ENCODE measurements at places on chromosomes 7 and 10.
A peak's percentile ranks its signal among the peaks of the same experiment; 100 is the strongest.

- DNase-seq, result no peak
These were observed 1.8 kb downstream of the ADARB2 start for GRCh38 chr10:1735562-1735961.

DNA sequence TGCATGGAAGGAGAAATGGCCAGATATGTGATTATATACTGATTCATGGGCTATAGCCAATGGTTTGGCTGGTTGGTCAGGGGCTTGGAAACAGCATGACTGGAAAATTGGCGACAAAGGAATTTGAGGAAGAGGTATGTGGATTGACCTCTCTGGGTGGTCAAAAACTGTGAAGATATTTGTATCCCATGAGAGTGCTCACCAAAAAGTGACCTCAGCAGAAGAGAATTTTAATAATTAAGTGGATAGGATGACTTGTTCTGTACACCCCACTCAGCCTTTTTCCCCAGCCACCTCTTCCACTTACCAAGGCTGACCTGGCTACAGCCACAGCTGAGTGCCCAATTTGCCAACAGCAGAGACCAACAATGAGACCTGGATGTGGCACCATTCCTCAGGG lies 146.7 kb downstream of the GPR37 start:
- no peak for DNase-seq

GRCh38 chr10:84342584-84342983 lies 14.2 kb downstream of the CCSER2 start:
- no peak for DNase-seq

DNA sequence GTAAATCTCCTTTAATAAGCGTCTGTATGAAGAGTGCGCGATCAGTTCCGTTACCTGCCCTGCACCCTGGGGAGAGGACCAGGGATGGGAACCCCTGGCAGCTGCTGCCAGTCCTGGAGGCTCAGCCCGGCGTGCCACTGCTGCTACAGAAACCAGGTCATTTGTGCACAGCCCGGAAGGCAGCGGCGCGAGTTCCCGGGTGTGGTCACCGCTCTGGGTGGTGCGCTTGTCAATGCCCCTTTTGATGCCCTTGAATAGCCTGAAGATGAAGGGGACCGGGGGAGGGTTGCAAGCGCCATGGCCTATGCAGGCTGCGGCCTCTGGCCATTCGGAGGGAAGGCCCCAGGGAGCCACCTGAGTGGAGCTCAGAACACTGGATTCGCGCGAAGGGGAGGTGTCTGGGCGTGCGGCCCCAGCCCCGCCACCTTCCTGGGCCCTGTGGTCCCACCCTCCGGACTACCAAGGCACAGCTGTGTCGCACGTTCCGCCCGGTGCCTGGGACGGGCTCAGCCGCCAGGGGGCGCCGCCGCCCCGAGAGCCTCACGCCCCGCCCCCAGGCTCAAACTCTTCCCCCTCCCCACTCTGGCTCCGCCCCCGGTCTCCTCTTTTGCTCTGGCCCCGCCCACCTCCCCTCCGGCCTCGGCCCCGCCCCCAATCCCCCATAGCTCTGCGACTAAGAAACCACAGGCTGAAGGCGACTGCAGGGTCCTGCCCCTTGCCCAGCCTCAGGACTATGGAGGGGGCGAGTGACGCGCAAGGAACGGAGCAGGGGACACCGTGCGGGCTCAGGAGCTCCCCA lies 16.5 kb downstream of the AP5Z1 start:
- peak; percentile 68 for DNase-seq

DNA sequence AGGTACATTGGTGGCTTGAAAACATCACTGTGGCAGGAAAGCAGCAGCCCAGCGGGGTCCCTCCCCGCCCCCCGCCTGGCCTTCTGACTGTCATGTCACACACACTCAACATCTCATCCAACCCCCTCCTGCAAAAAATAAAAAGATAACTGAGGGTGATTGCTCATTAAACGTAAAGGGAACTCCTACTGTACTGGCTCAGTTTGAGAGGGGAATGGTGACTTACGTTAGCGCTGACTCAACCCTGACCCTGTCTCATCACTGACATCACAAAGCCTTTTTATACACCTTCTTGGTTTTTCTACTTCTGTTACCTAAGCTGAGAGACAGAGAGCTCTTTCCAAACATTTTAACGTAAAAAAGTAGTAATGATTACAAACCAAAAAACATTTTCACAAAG lies 48.8 kb downstream of the ADARB2 start:
- no peak for DNase-seq

DNA sequence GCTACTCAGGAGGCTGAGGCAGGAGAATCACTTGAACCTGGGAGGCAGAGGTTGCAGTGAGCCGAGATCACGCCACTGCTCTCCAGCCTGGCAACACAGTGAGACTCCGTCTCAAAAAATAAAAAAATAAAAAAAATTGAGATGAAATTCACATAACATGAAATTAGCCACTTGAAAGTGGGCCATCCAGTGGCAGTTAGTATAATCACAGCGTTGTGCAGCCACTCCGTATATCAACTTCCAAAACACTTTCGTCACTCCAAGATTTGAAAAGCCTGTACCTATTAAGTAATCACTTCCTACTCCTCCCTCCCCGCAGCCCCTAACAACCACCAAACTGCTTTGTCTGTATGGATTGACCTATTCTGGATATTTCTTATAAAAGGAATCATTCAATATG lies 20.7 kb upstream of the CACUL1 start:
- DNase-seq, result no peak

DNA sequence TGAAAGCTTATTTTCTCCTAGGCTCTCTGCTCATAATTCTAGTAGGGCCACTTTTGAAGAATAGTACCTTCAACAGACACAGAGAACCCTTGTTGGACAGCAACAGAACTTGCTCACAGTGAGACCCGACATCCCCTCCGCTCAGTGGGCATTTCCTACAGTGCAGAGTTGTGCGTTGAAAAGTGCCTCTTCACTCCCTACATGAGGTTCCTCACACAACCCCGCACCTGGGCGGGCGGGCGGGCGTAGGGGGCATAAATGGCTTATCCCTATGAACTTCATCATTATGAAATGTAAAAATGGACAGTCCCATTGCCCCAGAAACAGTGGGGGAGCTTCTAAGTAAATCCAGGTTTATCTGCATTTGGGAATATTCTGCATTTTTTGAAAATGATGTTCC lies 174.9 kb downstream of the MGMT start:
- no peak for DNase-seq

DNA sequence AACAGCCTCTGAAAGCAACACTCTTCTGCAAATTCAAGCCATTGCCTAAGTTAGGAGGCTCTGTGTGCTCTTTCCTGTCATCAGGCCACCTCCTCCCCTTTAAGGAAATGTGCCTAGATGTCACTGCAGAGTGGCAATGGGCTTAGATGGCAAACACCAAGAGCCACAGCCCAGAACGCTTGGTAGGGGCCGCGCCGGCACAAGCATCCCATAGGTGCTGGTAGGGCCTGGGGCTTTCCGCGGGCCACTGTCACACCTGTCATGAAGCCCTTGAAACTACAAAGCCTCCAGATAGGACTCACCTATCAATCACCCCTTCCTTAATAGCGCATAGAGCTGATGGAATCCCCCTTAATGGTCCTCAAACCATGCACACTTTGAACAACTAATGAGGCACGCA lies 299.9 kb downstream of the GRID1 start:
- DNase-seq, result no peak

- DNase-seq, result no peak
These were observed 50.3 kb downstream of the MAD1L1 start for GRCh38 chr7:2182461-2182860.

- no peak for DNase-seq
These were observed 1066.5 kb downstream of the SORCS3 start for GRCh38 chr10:105707603-105708002.

- DNase-seq, result no peak
These were observed 9.0 kb downstream of the FAS start for GRCh38 chr10:88999625-89000024.

- DNase-seq, result no peak
These were observed at the start of gene PLAC9 for GRCh38 chr10:80132299-80133139. Gene PLAC9, plus strand, starts transcription at chr10:80132730. Its CDS starts 33 bp downstream, at chr10:80132763.

GRCh38 chr10:99329304-99329553 lies at the start of gene CNNM1:
Gene CNNM1, plus strand, starts transcription at chr10:99329356. Its CDS starts 32 bp downstream, at chr10:99329388.
- DNase-seq, result no peak

DNA sequence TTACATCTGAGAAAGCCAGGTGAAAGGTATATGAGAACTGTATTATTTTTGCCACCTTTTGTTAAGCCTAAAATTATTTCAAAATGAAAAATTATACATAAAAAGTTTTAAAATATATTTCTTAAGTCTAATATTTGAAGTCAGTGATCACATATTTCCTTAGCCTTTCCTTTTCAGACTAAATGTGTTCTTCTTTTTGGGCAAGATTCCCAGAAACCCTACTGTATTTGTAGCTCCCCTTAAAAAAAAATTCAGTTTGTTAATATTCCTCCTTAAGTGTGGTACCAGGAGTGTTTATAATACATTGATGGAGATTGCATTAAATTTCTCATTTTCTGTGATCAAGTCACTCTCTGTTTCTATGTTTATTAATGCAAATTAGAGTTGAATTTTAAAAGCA lies 22.8 kb downstream of the DNAJC1 start:
- DNase-seq, result no peak

DNA sequence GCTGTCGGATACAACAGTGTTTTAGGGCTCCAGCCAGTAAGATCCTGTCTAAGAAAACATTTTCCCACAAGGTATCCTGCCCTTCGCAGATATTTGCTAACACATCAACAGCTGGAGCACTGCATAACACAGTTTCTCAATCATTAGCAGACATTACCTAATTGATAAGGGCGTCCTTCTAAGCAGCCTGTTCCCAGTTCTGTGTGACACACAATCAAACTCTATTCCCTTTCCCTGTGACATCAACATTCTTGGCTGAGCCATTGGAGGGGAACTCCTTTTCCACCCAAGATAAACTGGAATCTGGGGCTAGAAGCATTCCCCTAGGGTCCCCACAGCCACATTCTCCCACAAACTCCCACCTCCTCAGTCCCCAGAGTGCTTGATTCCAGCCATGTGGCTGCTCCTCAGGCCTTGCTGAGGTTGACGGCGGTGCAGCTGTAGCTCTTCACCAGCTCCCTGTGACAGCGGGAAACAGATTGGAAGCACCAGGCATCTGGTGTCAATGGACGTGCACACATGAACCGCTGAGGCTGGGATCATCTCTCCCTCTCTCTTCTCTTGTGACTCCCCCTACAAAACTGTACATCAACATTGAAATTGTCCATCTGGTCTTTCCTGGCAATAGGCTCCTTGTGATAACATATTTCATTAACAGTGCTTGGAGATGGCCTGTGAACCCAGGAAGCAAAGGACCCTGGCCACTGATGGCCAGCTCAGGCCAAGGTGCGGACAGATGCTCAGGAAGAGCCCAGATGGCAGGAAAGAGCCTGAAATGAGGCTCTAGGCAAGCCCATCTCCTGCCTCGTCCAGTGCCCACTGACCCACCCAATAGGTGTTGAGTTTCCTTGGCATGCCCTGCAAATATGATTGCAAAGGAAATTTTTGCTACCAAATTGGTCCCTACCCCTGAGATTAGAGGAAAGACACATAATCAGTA lies 131.1 kb upstream of the TBX20 start:
- no peak for DNase-seq

DNA sequence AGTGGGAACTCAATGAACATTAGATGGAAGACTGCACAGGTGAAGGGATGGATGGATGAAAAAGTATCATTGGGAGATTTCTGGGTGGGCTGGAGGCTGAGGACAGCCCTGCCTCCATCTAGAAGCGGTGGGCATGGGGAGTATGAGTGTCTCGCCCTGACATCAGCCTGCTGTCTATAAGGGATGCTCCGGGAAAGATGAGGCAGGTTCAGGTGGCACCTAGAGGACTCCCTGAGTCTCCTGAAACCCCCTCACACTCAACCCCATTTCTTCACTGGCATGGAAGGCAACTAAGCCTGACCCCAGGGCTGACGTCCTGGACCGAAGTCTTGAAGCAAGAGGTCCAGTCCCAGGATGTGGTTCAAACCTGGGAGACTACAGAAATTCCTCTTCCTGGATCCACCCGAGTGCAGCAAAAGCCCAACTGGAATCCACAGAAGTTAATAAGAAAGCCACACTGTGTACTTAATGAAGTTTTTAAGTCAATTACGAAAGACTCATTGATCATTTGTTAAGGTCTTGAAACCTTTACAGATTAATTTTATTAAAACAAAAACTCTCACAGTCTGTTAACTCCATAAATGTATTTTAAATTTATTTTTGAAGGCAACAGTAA lies 238.8 kb downstream of the EMX2 start:
- DNase-seq, result no peak

- no peak for DNase-seq
These were observed 97.9 kb downstream of the TMEM168 start for GRCh38 chr7:112692333-112692732.

DNA sequence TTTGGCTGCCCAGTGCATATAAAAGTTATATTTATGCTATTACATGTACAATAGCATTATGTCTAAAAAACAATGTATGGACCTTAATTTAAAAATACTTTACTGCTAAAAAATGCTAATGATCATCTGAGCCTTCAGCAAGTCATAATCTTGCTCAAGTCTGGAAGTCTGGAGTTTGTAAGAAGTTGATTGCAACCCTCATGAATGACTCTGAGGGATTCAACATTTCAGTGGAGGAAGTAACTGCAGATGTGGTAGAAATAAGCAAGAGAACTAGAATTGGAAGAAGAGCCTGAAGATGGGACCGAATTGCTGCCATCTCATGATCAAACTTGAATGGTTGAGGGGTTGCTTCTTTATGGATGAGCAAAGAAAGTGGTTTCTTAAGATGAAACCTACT lies 13.0 kb upstream of the ADAMTS14 start:
- no peak for DNase-seq

- no peak for DNase-seq
These were observed 45.8 kb upstream of the SRRM3 start for GRCh38 chr7:76155938-76156337.

- no peak for DNase-seq
These were observed 13.6 kb downstream of the POR start for GRCh38 chr7:75928568-75928914.

- DNase-seq, result no peak
These were observed 268.1 kb upstream of the PLPP4 start for GRCh38 chr10:120188950-120189349.

DNA sequence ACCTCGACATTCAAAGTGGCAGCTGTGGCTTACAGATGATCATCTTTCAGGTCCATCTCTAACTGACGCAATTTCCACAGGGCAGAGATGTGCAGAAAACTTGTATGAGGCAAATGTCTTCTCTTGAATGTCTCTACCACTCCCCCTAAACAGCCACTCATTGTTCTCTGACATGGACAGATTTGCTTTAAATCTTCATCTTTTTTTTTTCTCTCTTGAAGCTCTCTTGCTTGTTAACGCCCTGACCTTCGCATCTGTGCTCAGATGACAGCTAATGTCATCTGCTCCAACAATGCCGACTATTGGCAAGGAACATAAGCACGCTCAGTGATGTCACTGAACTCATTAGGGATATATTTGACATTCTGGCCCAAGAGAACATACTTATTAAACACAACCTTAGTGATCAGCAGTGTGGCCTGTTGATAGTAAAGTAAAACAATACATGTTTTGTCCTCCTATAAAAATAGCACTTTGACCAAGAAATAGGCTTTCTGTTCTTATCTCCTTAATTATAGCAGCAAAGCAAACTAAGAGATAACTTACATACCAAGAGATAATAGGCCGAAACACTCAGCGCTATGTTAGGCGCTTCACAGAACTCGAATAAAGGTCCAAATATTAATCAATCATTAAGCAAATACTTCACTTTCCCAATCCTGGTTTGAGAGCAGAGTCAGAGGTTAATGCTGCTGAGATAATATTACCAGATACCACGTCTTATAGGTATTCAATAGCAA lies 583.5 kb downstream of the PARD3 start:
- no peak for DNase-seq

GRCh38 chr7:13024121-13024674 lies 336.8 kb downstream of the ARL4A start:
- DNase-seq, result no peak

GRCh38 chr10:88228130-88228529 lies 355.0 kb downstream of the RNLS start:
- no peak for DNase-seq
